ENCODE measurements at places on chromosomes 3 and 15.
A peak's percentile ranks its signal among the peaks of the same experiment; 100 is the strongest.

DNA sequence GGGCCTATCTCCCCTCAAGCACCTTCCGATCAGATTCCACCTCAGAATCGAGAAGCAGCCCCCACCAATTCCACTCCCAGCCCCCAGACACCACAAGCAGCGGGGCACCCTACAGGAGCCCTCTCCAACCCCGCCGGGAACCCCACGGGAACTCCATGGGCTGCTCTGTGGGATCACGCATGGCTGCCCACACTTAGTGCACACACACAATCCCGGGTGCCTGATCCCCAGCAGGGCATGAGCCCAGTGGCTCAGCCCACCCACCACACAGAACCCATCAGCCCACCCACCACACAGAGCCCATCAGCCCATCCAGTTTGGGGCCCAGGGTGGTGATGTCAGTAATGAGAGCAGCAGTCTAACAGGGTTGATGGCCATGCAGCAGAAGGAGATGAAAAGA, 141.6 kb upstream of the LINGO1 start:
- no peak for DNase-seq

DNA sequence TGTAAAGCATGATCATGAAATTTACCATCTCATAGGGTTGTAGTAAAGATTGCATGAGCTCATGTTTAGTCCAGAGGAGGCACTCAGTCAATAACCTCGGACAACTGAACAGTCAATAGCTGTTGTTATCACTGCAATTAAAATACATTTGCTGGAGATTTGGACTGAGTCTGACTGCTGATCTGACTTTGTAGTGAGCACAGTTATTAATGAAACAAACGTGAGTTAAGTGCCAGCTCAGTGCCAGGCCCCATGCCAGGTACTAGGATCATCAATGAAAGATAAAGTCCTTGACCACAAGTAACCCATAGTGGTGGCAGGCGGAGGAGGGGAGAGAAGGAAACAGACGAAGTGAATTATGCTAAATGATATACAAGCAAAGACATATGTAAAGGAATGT, 43.7 kb upstream of the PRICKLE2 start:
- no peak for DNase-seq

DNA sequence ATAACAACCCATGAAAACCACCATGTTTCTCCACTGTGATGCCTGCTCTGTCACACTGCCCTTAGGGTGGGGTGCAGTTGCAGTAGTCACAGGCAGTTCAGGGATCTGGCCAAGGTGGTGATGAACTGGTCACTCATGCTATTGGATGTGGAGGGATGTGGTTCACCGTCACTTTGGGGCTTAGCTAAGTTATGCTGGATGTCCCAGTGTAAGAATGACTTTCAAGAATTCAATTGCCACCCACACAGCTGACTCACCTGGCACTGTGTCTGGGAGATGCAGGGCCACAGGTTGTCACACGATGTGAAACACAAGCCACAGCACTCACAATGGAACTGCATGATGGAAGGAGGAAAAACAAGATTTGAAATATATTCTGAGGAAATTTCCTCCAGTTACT, 146.1 kb upstream of the CTNNB1 start:
- DNase-seq, result no peak

DNA sequence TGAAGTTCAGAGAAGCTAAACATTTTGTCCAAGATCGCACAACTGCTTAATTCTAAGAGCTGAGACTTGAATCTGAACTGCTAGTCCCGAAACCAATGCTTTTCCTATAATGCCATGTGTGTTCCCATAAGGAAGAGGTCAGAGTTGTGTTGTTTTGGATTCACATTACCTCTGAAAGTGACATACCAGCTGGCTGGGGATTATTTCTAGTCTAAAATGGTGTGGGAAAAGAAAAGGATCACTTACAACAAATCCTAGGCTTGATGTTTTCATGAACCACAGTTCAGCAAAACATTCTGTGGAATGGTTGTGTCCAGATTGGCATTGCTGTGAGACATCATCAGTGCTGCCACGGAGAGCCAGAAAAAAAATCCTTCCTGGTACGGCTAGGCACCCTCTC, 35.0 kb upstream of the LRRC3B start:
- no peak for DNase-seq

DNA sequence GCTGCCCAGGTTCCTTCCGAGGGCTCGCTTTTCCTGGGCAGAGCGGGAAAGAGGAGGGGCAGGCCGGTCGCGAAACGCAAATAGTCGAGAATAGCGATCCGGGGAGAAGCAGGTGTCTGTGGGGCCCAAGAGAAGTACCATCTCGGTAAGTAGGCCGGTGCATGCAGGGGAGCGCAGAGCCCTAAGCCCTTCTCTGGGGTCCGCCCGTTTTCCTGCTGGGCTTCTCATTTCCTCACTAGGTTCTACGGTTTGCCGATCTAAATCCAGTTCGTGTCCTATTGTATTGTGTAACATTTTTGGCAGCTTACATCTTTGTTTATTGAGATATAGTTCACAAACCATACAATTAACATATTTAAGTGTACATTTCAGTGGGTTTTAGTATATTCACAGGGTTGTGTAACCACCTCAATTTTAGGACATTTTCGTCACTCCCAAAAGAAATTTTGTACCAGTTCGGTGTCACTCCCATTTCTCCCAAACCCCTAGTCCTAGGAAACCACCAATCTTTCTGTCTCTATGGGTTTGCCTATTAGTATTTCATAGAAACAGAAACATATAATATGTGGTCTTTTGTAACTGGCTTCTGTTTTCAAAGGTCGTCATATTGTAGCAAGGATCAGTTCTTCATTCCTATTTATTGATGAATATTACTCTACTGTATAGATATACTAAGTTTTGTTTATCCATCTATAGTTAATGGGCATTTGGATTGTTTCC, 6.8 kb upstream of the TRIM69 start:
- DNase-seq, result peak; percentile 65

GRCh38 chr3:19455546-19455945, 307.2 kb downstream of the KCNH8 start:
- DNase-seq, result no peak

DNA sequence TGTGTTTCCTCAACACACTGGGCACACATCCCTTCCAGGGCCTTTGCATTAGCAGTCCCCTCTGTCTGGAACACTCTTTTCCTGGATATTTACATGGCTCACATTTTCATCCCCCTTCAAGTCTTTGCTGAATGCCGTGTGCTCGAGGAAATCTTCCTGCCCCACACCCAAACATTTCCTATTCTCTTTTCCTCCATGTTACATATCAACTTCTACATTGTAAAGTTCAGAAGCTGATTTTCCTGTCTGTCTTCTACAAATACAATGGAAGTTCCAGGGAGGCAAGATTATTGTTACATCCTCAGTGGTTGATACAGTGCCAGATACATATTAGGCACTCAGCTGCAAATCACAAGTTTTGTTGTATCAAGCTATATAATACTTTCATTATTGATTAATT, 4.1 kb downstream of the ACAD11 start:
- DNase-seq, result no peak

DNA sequence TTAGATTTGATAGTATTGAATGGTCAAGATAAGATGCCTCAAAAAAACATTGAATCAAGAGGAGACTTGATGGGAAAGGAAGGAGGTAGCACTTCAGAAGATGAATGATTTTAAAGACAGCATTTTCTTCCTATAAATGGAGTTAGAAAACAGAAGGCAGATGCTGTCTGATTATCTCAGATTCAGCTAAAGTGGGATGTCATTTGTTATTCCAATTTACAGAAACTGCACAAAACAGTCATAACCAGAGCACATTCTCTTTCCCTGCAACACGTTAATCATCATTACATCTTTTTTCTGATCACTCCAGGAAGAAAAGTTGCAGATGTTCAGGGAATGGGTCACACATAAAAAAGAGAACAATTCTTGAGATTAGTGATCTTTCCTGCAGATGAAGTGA, 1141.8 kb downstream of the SI start:
- no peak for DNase-seq

DNA sequence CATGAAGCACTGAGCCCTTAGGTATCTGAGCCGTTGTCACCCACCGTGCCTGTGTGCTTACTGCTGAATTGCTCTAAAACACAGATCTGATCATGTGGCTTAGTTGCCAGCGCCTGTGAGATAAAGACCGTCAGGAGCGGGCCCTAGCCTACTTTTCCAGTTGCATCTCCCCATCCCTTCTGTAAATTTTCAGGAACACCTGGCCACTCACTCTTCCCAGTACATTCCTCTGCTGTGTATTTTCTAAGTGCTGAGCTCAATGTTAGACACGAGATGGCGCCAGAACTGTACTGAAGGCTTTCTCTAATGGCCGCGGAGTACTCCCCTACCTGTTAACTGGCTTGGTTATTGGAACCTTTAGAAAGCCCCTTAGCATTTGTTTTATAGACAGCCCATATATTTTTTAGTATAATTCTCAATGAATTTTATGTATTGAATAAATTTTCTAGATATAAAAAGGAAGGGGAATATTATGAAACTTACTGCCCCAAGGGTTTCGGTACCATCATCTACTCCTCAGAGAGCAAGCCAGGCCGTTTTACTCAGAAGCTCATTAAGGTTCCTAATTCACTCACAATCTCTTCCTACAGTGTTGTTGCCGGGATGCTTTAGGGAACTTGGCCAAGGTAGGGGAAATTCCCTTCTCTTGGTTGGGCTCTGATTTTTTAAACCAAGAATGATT, 16.7 kb upstream of the WNT7A start:
- peak; percentile 17 for DNase-seq

- DNase-seq, result no peak
Observed at GRCh38 chr15:35427091-35427490, 118.9 kb downstream of the DPH6 start.

DNA sequence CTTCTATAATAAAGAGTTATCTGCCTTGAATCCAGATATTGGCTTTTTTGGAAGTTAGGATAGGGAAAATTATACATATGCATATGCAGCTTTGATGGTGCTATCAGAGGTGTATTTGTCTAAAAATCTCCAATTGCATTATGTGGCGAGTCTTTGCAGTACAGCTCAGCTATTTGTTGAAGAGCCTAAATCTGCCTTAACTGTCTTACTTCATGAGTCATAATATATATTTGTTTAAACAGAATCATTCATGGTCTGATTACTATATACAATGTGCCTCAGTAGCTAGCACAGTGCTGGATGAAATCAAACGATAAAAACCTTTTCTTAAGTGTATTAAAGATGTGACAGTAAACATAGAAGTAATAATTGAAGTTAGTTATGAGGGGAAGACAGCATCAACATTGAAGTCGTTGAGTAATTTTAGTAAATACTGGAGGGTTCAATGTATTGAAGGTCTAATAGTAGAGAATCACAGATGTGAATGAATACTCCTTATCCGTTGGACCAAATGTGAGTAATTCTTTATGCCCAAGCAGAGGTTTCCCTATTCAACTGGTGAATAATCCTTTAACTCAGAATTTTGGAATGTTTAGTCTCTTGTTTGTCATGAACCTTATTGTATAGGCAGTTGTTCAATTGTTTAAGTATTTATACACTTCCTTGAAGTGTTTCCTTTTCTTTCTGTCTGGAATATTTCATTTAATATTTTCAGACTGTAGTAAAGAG, 74.8 kb upstream of the NAALADL2 start:
- DNase-seq, result no peak

GRCh38 chr15:31306426-31307269, 20.0 kb upstream of the KLF13 start:
- peak; percentile 96 for DNase-seq

DNA sequence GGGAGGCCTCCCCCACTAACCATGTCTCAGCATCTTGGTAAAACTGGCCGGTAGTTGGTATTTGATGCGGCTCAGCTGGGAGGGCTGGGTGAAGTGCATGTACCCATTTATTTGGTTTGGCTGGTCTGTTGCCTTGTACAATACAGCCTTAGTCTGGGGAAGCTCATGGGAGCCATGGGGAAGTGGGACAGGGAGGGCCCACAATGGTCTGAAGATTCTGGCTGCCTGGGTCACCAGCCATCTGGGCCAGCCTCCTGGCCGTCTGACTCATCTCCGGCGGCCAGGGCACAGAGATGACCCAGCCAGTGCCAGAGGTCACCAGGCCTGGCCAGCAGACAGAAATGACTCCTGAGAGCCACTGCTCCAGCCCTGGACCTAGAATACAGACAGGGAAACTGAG, 51.6 kb upstream of the SMAD6 start:
- DNase-seq, result no peak

- no peak for DNase-seq
Observed at GRCh38 chr3:73383470-73384049, 241.2 kb downstream of the PDZRN3 start.

DNA sequence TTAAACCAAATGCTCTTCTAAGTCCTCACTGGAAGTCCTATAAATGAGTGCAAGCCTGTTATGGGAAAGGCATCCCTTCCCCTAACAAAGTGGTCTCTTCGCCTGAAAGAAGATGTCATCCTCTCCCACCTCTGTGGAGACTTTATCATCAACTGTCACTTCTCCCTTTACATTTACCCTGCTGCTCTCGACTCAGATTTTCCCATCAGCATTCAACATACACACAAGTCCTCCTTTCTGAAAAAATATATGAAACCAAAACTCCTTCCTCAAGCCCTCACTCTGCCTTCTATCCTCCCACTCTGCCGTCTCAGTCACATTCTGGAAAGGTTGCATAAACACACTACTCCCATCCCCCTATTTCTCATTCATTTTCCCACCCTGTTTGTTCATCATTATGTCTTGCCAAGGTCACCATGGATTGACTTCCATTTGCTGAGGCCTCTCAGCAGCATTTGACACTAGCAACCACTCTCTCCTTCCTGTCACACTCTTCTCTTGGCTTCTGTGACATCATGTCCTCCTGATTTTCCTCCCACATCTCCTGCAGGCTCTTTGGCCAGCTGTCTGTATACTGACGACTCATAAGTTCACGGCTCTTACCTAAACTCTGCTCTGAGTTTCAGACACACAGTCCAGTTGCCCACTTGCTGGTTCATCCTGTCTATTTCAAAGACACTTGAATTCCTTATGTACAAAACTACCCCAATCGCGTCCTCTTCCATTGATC, 70.3 kb upstream of the SMAD3 start:
- no peak for DNase-seq

GRCh38 chr3:189710620-189711402, 79.6 kb downstream of the TP63 start:
- DNase-seq, result peak; percentile 54

- DNase-seq, result no peak
Observed at GRCh38 chr15:88509964-88510363, 36.5 kb downstream of the DET1 start.

- no peak for DNase-seq
Observed at GRCh38 chr15:81096398-81096797, 37.7 kb upstream of the CFAP161 start.

DNA sequence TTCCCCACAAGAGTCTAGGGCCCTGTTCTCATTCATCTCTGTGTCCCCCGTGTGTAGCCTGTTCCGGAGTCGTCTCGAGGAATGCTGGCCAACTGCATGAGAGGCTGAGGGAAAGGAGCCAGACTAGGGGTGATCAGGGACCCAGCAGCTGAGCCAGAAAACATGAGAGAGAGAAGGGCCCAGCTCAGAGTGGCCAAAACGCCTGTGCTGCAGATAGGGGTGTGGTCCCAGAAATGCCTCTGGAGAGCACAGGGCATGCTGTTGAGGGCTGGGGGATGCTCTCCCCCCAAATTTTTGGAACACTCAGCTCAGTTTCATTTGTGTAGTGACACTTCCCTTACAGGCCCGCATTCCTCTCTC, 14.1 kb downstream of the CYP1A2 start:
- no peak for DNase-seq
